ENCODE measurements at places on chromosomes 6 and 20.

- DNase-seq = no peak
Measured at GRCh38 chr6:26401389-26401986, 587 bp upstream of the BTN3A1 start.

DNA sequence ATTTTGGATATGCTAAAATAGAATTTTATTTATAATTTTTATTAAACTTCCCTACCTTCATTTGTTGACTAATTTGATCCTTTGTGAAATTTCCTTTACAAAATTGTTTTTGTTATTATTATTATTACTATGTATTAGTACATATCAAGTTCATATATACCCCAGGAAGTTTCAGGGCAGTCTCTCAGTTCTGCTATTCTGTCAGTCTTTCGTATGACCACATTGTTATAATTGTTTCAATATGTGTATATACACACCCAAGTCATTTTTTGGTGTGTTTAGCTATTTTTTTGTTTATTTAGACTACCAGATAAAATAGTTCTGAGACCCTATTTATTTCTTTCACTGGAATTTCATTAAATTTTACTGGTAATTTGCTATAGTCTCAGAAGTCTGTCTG is 72.1 kb downstream of the NKAIN2 start:
- no peak for DNase-seq

- DNase-seq = no peak
Measured at GRCh38 chr20:47380481-47380880, 24.0 kb upstream of the ZMYND8 start.

- DNase-seq = no peak
Measured at GRCh38 chr6:151339369-151339768, 52.0 kb downstream of the ZBTB2 start.

GRCh38 chr6:1516742-1517520 is 92.8 kb upstream of the FOXC1 start:
- DNase-seq = no peak

- DNase-seq = no peak
Measured at GRCh38 chr20:9332791-9333479, 181.5 kb upstream of the LAMP5 start.

- no peak for DNase-seq
Measured at GRCh38 chr6:75505424-75505823, 11.8 kb upstream of the FILIP1 start.

GRCh38 chr6:16756660-16757255 is 4.5 kb downstream of the ATXN1 start:
- DNase-seq = no peak

GRCh38 chr6:73801652-73802268 is 105.8 kb downstream of the CD109 start:
- no peak for DNase-seq

DNA sequence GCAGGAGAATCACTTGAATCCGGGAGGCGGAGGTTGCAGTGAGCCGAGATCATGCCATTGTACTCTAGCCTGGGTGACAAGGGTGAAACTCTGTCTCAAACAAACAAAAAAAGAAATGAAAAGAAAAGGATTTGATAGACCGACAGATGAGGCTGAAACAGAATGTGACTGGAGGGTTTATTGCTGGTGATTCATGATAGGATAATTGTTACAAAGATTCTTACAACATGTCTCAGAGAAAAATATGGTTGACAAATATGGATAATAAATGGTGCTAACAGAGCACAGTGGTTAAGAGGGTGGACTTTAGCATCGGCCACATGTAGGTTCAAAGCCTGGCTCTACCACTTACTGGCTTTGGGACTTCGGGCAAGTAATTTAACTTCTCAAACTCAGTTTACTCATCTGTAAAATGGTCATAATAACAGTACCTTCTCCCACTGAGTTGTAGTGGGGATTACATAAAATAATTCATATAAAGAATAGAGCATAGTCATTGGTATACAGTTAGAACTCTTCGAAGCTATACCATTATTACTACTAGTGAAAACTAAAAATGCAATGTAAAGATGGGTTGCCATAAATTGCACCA is 131.9 kb downstream of the MAP3K7 start:
- DNase-seq = no peak
